ENCODE measurements at places on chromosomes 13 and 19.

- DNase-seq: no peak
Observed at GRCh38 chr19:18589380-18590272, 1.0 kb downstream of the REX1BD start.

DNA sequence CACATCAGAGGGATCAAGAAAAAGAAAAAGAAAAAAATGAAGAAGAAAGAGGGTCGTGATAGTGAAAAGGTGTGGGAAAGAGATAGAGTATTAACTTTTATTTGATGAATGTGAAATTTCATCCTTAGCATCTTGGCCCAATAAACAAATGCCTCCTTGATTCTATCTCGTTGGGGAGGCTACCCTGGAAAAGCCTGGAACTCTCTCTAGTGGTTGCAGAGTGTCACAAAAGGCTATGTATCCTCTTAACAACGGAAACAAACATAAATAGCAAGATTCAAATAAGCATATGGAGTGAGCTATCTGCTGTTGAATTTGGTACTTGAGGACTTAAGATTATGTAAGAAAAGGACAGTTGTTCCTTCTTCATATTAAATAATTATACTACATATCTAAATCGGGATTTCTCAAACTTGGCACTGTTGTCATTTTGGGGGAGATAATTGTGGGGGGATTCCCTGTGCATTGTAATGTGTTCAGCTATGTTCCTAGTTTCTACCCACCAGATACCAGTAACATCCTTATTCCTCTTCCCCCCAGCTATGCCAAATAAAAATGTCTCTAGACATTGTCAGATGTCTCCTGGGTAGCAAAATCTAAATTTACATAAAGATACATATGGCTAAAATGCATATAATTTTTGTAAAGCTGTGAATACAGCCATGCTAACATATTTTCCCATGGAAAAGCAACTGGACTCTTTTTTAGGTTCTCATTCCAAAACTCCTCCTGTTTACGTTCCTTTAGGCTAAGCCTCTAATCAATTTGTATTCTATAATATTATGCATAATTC, 557.2 kb downstream of the DCT start:
- no peak for DNase-seq

GRCh38 chr13:103145442-103145841, 79.2 kb upstream of the SLC10A2 start:
- no peak for DNase-seq

- DNase-seq: no peak
Observed at GRCh38 chr13:110873639-110874507, 41.0 kb downstream of the ANKRD10 start.

- no peak for DNase-seq
Observed at GRCh38 chr13:27915301-27916207, 4.2 kb upstream of the PDX1 start.

DNA sequence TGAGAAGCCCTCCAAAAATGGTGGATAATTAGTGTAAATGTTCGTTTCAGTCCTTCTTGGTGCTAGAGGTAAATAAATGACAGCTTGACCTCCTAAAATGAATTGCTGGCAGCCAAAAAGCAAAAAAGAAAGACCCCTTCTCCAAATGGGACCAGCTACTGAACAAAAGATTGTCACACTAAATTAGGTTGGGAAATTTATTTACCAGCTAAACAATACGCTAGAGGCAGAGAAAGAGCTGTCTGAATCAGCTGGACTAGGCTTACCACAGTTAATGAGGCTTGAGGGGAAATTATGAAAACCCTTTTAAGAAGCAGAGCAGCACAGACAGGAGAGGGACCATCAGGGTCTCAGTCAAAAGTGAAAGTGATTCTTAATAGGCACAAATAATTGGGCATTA, 498.9 kb downstream of the SUCLA2 start:
- no peak for DNase-seq

DNA sequence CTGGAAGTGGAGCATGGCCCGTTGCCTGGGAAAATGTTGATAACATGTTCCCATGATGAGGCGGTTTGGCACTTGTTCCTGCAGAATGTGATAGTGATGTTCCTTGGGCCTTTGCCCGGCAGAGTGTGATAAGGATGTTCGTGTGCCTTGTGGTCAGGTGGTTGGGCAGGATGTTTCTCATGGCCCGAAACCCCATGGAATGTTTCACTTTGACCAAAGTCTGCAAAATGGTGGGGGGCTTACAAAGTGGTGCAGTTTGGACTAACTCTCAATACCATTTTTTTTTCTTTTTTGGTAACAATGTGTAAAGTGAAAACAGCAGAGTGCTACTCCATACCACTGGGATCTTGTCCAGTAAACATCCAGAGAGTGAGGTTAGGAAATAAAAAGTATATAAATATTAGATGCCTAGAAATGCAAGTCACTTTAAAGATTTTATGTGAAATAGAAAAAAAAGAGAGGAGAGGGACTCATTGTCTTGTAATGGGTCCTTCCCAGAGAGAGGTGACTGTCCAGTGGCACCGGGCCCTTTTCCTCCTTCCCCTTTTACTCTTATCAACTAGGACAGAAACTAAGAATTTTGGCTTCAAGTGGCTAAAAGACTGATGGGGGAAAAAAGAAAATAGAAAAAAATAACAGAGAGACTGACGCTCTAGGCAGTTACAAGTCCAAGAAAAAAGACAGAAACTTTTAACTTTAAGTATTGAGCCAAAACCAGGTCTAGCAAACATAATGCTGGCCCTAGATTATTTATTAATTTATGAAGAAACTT, 5.7 kb downstream of the FPR3 start:
- DNase-seq: no peak

DNA sequence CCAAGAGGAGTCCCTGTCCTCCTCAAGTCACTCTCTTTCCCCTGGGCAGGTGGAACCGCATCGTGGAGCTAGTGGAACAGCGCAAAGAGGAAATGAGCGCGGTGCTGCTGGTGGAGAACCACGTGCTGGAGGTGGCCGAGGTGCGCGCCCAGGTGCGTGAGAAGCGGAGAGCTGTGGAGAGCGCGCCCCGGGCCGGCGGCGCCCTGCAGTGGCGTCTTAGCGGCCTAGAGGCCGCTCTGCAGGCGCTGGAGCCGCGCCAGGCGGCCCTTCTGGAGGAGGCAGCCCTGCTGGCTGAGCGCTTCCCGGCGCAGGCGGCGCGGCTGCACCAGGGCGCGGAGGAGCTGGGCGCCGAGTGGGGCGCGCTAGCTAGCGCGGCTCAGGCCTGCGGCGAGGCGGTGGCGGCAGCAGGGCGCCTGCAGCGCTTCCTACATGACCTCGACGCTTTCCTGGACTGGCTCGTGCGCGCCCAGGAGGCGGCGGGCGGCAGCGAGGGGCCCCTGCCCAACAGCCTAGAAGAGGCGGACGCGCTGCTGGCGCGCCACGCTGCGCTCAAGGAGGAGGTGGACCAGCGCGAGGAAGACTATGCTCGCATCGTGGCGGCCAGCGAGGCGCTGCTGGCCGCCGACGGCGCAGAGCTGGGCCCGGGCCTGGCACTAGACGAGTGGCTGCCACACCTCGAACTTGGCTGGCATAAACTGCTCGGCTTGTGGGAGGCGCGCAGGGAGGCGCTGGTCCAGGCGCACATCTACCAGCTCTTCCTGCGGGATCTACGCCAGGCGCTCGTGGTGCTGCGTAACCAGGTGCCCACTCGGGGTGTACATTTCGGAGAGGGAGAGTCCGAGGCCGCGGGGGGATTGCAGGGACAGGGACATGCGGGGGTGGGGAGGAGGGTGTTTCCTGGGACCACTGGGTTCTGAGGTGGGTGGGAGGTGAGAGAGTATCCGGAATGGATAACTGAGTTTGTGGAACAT, 52.8 kb downstream of the SPTBN4 start:
- DNase-seq: no peak

DNA sequence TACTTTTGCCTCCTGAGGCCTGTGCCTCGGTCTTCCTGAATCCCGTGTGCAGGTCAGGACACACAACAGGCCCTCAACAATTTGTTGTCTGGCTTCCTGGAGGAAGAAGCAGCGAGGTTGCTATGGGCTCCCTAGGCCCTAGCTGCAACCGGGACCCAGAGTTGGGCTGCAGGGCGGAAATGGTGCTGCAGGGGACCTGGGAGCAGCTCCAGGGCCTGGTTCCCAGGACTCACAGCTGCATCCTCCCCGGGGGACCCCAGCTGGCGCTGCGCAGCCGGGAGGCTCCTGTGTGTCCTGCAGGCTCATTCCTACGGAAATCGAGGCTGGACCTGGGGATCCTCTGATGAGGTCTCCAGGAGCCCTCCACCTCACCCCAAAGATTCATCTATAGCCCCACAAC, 999 bp upstream of the TNFAIP8L1 start:
- DNase-seq: no peak

- no peak for DNase-seq
Observed at GRCh38 chr13:36950920-36951319, 30.9 kb upstream of the SMAD9 start.

DNA sequence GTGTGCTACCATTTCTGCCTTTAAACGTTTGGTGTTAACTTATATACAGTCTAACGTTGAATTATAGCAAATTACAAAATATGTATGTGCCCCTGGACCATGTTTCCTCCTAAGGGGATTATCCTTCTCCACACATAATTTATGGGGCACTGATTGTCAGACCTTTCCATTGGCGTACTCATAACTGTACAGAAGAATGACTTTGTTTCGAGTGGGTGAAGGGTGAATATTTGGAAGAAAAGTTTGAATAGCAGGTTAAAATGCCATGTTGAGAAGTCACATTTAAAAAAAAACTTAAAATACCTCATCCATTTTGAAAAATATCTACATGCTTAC, 58.8 kb downstream of the SLC10A2 start:
- DNase-seq: no peak

DNA sequence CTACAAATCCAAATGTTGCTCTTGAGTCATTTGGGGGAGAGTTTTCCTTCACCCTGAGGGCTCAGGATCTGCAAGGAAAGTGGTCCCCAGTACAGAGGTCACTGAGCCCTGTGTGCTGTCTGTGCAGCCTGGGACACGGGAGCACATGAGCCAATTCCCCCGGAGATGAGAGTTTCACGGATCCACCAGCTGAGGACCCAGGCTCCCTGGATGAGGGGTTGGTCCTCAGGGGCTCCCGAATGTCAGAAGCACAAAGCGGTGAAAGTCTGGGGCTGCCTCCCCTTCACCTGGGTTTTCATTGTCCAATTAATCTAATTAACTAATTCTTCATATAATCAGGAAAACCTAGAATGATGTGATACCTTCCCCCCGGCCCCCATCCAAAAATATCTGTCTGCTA, 13.6 kb upstream of the LILRB2 start:
- no peak for DNase-seq

- DNase-seq: no peak
Observed at GRCh38 chr13:28707629-28708427, 10.9 kb downstream of the SLC46A3 start.

- no peak for DNase-seq
Observed at GRCh38 chr13:79483086-79483706, 2.2 kb downstream of the NDFIP2 start.

DNA sequence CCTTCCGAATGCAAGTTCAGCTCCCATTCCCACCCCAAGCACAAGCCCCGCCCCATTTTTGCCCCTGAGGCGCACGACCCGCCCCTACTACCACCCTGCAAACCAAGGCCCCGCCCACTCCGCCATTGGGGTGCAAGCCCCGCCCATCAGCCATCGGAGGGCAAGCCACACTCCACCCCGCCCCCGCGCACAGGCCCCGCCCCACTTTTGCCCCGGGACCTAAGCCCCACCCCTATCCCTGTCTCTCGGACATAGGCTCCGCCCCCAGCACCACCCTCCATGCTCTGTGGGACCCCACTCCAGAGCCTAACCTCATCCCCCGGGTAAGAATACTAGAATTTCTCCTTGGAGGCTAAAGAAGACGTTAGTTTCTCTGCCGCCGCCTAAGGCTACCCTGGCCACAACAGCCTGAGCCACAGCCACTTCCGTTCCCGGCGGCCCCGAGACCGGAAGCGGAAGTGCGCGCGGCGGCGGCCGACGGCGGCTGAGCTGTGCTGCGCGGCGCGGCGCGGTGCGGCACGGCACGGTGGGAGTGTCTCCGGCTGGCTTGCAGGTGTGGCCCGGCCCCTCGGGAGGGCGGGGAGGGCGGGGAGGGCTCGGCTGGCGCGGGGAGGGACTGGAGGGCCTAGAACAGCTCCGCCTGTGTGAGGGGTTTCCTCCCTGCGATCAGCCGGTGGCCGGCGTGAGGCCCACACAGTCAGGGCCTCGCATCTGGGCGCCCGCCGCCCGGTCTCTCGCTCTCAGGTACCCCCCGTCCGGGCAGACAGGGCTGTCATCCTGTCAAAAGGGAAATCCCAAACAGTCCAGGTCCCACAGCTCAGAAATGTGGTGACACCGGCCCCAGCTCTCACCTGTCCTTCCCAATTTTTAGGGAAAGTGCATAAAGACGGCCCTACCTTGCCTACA, at the start of gene ZNF333:
ZNF333 (plus strand) TSS at position 451 of the 906 bp plus-strand sequence. CDS start 3,444 bp downstream, outside the sequence.
- peak; percentile 92 for DNase-seq

GRCh38 chr19:30857388-30857787, 485.2 kb downstream of the ZNF536 start:
- DNase-seq: no peak

DNA sequence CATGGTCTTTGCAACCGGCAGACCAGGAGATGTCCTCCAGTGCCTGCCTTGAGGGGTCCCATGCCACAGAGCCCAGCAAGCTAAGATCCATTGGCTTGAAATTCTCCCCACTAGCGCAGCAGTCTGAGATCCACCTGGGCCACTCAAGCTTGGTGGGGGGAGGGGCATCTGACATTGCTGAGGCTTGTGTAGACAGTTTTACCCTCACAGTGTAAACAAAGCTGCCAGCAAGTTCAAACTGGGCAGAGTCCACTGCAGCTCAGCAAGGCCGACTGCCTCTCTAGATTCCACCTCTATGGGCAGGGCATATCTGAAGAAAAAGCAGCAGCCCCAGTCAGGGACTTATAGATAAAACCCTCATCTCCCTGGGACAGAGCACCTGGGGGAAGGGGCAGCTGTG, 32.0 kb upstream of the ITM2B start:
- DNase-seq: no peak

- DNase-seq: no peak
Observed at GRCh38 chr13:40087091-40088002, 431.9 kb downstream of the COG6 start.

GRCh38 chr13:42883771-42884467, 102.5 kb downstream of the FAM216B start:
- no peak for DNase-seq

- DNase-seq: no peak
Observed at GRCh38 chr13:20475927-20476691, 49.5 kb downstream of the CRYL1 start.

DNA sequence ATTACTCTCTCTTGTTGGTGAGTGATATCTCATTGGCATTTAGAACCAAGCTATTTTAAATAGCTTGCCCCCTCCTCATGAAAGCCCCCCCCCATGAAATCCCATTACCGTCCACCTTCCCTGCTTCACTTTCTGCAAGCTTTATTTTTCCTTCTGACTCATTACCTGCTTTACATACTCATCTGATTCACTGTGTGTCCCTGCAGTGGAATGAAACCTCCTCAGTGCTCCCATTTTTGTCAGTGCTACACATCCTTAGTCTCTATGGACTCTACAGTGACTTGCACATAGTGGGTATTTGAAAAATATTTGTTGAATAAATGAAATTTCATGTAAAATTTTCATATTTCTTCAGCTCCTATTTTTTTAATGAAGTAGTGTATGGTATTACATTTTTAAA, 62.3 kb downstream of the DOCK9 start:
- no peak for DNase-seq
